Right renal cortex interstitium (tissue), 3 donors: ENCODE measurements at places on chromosomes 3 and 15.
A peak's percentile ranks its signal among the peaks of the same experiment; 100 is the strongest.

GRCh38 chr3:66931291-66931690 is 66.8 kb upstream of the KBTBD8 start:
- DNase-seq: no peak

DNA sequence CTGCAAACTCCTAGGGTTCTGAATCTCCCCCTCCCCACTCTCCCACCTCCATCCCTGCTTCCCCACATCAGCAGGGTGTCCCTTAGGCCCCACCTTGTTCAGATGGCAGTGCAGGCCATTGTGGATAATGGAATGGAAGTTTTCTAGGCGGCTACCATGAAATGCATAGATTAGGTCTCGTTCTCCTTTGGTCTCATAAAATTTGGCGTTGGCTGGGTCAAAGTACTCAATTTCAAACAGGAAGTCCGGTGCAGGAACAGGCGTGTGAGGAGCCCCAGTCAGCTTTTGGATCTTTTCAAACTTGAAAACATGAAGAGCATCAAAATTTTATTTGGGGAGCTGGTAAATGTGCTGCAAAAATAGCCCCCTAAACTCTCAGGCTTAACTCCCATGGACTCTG is 20.2 kb downstream of the PARP16 start:
- DNase-seq: no peak

- no peak for DNase-seq
These were observed 707.7 kb upstream of the EPHA6 start for GRCh38 chr3:96106701-96107100.

DNA sequence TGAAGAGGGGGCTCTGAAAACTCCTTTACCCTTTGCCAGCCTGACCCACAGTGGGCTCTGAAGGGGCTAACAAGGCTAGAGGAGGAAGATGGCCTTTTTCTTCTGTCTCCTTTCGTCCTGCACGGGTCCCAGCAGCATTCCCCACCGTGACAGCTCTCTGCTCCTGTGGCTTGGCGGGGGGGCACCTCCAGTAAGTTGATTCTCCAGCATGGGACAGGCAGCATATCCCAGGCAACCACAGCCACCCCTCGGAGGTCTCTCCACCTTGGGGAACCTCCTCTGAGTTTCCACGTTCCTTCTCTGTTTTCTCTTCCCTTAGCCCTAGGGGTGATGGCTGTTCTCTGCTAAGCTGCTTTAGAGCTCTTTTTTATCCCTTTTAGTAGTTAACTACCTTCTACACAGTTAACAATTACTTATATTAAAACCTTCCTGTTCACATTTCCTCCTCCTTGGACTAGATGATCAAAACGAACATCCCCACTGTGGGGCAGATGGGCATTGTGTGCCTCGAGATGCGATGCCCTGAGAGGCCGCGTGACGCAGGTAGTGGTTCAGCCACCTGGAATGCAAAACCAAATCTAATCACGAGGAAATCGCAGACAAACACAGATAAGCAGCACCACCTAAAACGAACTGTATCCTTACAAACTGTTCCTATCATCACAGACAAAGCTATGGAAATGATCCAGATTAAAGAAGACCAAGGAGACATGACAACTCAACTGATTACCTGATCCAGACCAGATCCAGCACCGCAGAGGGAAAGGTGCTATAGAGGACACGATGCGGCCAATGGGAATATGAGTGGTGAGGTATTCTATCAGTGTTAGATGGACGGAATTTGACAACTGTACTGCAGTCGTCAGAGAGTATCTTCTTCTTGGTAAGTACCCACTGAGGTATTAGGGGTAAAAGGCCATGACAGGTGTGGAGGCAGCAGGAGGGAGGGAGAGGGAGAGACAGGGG is 27.7 kb downstream of the TSPAN3 start:
- no peak for DNase-seq

- no peak for DNase-seq
These were observed 123.2 kb downstream of the DNAJB8 start for GRCh38 chr3:128343287-128344051.

GRCh38 chr3:176078906-176079305 is 1118.4 kb downstream of the TBL1XR1 start:
- no peak for DNase-seq

DNA sequence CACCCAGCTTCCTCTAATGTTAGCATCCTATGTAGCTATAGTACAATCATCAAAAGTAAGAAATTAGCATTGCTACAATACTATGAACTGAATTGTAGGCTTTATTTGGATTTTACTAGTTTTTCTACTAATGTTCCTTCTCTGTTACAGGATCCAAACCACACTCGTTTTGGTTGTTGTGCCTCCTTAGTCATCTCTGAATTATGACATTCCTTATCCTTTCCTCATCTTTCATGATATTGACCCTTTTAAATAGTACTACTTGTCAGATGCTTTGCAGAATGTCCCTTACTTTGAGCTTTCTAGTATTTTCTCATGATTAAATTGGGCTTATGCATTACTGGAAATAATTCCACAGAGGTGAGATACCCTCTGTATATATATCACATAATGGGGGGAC is 265.4 kb downstream of the VPS13C start:
- no peak for DNase-seq

GRCh38 chr15:25848784-25849156 is 14.4 kb downstream of the ATP10A start:
- no peak for DNase-seq

DNA sequence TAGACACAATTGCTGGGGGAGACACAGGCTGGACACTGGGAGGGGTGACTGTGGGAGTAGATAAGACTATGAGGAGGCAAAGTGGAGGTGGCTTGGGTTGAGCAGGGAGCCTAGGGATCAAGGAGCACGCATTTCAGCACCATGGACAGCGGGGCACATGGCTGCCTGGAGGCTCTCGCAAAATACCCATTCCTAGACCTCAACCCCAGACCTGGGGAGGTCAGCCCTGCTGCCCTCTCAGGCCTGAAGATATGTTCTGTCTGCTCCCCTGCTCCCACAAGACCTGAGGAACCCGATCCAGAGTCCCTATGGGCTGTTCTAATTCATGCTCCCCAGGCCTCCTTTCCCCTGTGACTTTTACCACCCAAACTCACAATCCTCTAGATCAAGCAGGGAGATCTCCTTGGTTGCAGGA is 16.0 kb upstream of the CPEB1 start:
- DNase-seq: no peak

- DNase-seq: no peak
These were observed 727.3 kb downstream of the GRM7 start for GRCh38 chr3:7588236-7588635.

DNA sequence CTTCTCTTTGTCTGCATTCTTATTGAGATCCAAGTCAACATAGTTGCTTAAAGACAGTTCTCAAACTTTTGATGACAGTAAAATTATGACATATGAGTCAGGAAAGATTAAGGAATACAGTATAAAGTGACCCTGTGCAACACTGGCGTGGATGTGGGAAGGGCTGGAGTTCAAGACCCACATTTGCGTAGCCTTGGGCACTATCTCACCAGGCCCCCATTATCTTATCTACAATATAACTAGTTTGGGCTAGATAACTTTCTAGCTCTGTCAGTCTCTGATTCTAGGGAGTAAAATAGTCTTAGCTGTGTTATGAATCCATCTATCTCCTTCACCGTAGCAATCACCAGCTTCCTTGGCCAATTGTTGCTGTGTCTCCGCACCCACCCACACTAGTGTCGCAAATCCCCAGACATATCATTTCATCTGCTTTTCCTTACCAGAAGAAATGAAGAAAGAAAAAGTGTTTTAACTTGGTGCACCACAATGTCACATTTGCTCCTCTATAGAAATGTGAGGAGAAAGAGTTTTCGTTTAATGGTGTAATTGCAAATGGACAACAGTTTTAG is 14.9 kb upstream of the TM4SF4 start:
- DNase-seq: no peak

GRCh38 chr3:10581251-10581650 is 75.9 kb upstream of the ATP2B2 start:
- DNase-seq: no peak

DNA sequence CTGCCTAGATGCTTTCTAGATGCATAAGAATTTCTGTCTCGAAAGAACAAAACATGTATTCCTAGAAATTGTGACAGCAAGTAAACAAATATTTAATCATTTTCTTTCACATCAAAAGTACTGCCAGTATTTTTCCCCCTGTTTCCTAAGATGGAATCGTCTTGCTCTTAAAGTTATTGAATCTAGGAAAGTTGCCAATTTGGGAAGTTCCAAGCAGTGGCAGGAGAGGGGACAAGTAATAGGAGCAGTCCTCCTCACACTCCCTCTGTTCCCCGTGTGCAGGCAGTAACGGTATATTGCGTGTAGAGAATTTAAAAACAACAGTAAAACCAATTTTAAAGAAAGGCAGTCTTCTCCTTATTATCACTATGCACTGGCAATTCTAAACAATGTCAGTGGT is 619.8 kb downstream of the TBL1XR1 start:
- DNase-seq: no peak

- DNase-seq: no peak
These were observed 285.1 kb upstream of the CCDC54 start for GRCh38 chr3:107092121-107092520.

GRCh38 chr3:169662132-169662842 is 1.2 kb downstream of the MECOM start:
- peak; percentile 56 for DNase-seq

- DNase-seq: no peak
These were observed 715.6 kb downstream of the GRM7 start for GRCh38 chr3:7576506-7576905.

GRCh38 chr3:154137036-154137435 is 15.8 kb downstream of the ARHGEF26 start:
- no peak for DNase-seq

- DNase-seq: no peak
These were observed 177.1 kb upstream of the PFN2 start for GRCh38 chr3:150147776-150148175.

DNA sequence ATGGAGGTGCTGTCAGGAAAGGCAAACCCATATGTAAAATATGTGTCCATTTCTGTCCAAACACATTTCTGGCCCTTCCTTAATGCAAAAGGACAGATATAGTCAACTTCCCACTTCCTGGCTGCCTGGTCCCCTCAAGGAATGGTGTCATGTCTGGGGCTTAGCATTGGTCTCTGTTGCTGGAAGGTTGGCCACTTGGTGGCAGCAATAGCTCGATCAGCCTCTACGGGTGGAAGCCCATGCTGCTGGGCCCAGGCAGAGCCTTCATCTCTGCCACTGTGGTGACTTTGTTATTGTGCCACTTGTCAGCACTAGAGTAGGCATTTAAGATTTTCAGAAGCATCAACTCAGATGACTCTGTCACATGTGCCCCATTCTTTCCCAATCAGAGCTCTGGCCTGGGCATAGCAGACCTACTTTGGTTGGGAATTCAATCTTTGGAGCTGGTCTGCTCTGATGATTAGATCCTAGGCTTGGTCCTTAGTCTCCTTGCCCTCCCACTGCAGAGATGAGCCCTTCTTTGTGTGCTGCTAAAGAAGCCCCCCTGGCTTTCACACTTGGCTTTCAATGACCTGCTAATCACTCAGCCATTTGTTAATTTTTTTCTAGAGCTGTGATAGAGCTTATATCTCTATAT is 51.0 kb upstream of the SPSB4 start:
- DNase-seq: peak; percentile 40

GRCh38 chr3:61141697-61142096 is 109.6 kb downstream of the FHIT start:
- no peak for DNase-seq

DNA sequence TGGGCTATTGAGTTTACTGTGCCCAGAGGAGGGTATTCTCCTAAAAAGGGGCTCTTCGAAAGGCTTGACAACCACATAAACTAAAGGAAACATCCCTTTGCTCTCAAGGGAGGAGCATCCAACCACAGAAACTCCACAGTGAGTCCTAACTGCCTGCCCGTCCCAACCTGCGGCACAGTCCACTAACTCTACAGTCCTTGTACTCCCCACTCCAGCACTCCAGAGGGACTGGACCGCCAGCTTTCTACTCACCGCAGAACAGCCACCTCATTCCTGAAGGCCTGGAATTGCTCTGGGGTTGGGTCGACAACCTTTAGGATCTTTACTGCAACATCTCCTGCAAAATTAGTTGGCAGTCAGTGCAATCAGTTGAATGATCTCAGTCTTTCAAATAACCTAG is 34.6 kb downstream of the MKRN2 start:
- DNase-seq: no peak

DNA sequence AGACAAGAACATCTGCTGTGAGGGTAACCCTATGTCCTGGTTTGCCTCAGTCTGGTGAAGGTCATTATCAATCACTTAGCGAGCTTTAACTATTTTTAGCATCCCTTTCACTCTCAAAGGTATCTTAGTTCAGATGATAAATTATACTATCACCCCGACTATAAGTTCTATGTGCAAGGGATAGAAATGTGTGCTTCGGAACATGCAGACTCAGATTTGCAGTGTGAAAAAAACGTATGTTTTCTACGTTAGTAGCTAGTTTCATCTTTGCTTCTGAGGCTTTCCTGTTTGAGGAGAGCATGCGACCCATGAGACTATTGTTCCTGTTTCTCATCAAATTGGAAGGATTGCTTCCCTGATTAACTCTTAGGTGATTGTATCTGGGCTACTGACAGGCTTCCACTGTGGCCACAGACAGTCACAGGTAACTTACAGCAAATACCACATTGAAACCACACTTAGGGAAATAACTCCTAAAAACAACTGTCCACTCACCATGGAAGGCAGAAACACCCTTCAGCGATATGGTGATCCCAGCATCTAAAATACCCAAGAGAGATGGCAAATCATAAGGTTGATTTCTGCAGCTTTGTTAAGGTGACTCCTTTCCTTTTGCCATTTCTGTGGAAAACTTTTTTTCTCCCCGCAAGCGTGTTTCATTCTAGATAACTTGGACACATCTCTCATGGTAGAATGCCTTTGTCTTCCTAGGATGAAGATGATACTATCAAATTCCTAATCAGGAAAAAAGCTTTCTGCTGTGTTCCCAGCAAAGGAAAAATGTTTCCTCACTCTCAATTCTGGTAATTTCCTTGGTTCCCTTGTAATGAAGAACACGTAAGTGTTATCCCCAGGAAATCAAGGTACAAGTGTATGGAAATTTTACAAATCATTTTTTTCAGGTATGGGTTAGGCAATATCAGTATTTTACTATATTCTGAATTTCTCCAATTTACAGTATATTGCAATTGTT is 5.2 kb downstream of the GCSAM start:
- DNase-seq: no peak

GRCh38 chr3:152177757-152178156 is 91.0 kb upstream of the MBNL1 start:
- no peak for DNase-seq

- no peak for DNase-seq
These were observed 311.1 kb upstream of the THBS1 start for GRCh38 chr15:39269821-39270220.
